CD8-positive, alpha-beta memory T cell (primary cell): ENCODE measurements at places on chromosomes 6 and 20. TPM values are rescaled to one million over a fixed set of nuclear protein-coding genes. Genes with fewer than 3 reads are reported as not detected.

DNA sequence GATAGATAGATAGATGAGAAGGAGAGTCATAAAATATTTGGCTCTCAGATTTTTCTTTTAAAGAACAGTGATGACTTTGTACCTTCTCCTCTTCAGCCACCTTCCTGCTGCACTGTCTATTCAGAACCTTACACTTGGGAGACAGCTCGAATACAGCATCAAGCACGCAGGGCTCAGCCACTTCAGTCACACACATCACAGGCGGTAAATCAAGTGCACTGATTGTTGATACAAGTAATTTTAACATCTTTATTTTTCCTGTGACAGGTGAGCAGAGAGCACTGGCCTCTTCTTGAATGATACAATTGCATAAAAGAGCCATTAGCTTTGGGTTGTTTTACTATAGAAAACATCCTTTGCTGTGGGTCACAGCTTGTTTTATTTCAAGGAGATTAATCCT is 1118.5 kb upstream of the EYS start:
- no peak overlapping the region for H3K27ac ChIP-seq
- H3K4me3 ChIP-seq: no peak overlapping the region
- H3K4me1 ChIP-seq: no peaks in the 10 kb centered on the region

The GRIK2 gene
- total RNA-seq: not detected

The NEU1 gene
- total RNA-seq: 19.4 TPM

- H3K4me3 ChIP-seq: no peak overlapping the region
- peaks cover 40% of the 10 kb centered on the region for H3K4me1 ChIP-seq
- no peaks in the 10 kb centered on the region for H3K36me3 ChIP-seq
- H3K27me3 ChIP-seq: no peaks in the 10 kb centered on the region
Measured at GRCh38 chr6:137816133-137816579, 50.9 kb upstream of the TNFAIP3 start.

- H3K27me3 ChIP-seq: no peaks in the 10 kb centered on the region
- H3K36me3 ChIP-seq: no peaks in the 10 kb centered on the region
- no peaks in the 10 kb centered on the region for H3K4me1 ChIP-seq
- DNase-seq: no peak
- H3K27ac ChIP-seq: no peak overlapping the region
- no peak overlapping the region for H3K4me3 ChIP-seq
Measured at GRCh38 chr20:62353289-62354030, 13.7 kb downstream of the LAMA5 start.

DNA sequence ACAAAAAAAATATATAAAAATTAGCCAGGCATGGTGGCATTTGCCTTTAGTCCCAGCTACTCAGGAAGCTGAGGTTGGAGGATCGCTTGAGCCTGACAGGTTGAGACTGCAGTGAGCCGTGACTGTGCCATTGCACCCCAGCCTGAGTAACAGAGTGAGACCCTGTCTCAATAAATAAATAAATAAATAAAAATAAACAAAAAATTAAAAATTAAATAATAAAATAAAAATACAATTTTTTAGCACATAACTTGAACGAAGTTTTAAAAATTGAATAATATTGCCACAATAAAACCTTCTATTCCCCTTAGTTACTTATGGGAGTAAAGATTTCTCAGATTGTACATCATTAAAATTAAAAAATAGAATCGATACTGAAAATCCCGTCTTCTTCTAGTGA is 29.2 kb upstream of the CGA start:
- H3K36me3 ChIP-seq: no peaks in the 10 kb centered on the region
- no peak for DNase-seq

DNA sequence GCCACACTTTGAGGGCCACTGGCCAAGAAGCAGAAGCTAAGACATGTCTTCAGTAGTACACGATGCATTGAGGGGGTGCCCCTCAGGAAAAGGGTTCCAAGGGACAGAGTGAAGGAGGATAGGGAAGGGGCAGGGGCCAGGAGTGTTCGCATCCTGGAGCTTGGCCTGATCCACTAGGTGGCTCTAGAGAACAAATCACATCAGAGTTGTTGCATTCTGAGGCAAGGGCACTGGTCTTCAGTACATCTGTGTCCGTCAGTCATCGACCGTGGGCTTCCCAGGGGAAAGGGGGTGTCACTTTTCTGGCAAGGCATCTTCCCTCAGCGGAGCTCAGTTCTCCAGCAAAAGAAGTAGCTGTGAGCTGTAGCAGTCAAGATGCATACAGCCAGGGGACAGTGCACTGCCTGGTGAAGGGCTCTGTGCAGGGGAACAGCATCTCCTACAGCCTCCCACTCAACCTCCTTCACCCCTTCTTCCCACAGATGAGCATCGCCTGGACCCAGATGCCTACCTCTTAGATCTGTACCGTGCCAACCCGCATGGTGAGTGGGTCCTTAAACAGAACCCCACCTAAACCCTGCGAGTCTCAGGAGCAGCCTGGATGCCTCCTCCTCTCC is 47.8 kb downstream of the ARHGAP40 start:
- DNase-seq: no peak
- H3K4me1 ChIP-seq: peaks cover 5% of the 10 kb centered on the region
- no peak overlapping the region for H3K4me3 ChIP-seq
- H3K36me3 ChIP-seq: no peaks in the 10 kb centered on the region

GRCh38 chr6:15997586-15998388 is 131.1 kb upstream of the MYLIP start:
- no peaks in the 10 kb centered on the region for H3K27me3 ChIP-seq
- H3K36me3 ChIP-seq: no peaks in the 10 kb centered on the region
- no peak overlapping the region for H3K4me3 ChIP-seq
- H3K27ac ChIP-seq: no peak overlapping the region
- H3K4me1 ChIP-seq: no peaks in the 10 kb centered on the region

The FAM229B gene
- total RNA-seq: 7.2 TPM

- H3K27ac ChIP-seq: no peak overlapping the region
- H3K4me1 ChIP-seq: no peaks in the 10 kb centered on the region
- no peaks in the 10 kb centered on the region for H3K27me3 ChIP-seq
- no peaks in the 10 kb centered on the region for H3K36me3 ChIP-seq
- no peak overlapping the region for H3K4me3 ChIP-seq
Measured at GRCh38 chr6:118280210-118280609, 267.9 kb upstream of the PLN start.

- no peak for DNase-seq
- no peak overlapping the region for H3K27ac ChIP-seq
- no peaks in the 10 kb centered on the region for H3K4me1 ChIP-seq
- peaks cover 4% of the 10 kb centered on the region for H3K27me3 ChIP-seq
Measured at GRCh38 chr6:99995916-99996315, 1.9 kb upstream of the MCHR2 start.

The FAM209B gene
- 0.46 TPM for total RNA-seq

- no peaks in the 10 kb centered on the region for H3K27me3 ChIP-seq
- no peaks in the 10 kb centered on the region for H3K36me3 ChIP-seq
- no peak for DNase-seq
- no peak overlapping the region for H3K4me3 ChIP-seq
- H3K4me1 ChIP-seq: peaks cover 14% of the 10 kb centered on the region
Measured at GRCh38 chr6:144155529-144155928, 5.2 kb downstream of the STX11 start.

DNA sequence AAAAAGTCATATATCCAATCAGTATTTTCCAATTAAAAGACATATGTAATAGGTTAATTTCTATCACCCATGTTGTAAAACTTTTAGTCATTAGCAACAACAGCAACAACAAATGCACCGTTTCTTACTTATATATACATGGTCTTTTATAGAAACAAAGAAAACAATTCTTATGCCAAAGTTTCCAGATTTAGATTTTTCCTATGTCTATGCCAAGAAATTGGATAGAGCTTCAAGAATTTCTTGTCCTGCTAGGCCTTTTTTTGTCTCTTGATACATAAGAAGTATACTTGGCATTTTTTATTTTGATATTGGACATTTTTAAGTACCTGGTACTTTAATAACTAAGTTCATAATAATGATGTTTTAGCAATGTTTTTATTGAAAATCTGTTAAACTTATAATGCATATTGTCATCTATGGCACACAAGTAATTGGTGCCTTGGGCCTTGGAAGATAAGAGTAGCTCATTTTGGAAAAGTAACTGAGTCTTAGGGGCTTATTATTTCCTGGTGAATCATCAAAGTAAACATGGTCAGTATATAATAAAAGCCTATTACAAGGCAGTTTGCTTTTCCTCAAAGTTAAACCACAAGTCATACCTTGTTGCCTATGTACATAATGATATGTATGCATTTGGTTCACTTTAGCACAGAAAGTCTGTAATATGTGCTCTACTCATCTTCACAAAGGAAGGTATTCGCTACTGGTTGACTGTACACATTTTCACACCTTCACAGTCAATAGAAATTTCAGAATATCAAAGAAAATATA is 10.1 kb upstream of the FRK start:
- no peak for DNase-seq
- H3K27me3 ChIP-seq: no peaks in the 10 kb centered on the region
- no peaks in the 10 kb centered on the region for H3K36me3 ChIP-seq
- no peaks in the 10 kb centered on the region for H3K4me1 ChIP-seq
- no peak overlapping the region for H3K27ac ChIP-seq
